ENCODE measurements at places on chromosomes 13 and 19.

- DNase-seq, result no peak
Measured at GRCh38 chr19:18849838-18850400, 18.2 kb downstream of the UPF1 start.

DNA sequence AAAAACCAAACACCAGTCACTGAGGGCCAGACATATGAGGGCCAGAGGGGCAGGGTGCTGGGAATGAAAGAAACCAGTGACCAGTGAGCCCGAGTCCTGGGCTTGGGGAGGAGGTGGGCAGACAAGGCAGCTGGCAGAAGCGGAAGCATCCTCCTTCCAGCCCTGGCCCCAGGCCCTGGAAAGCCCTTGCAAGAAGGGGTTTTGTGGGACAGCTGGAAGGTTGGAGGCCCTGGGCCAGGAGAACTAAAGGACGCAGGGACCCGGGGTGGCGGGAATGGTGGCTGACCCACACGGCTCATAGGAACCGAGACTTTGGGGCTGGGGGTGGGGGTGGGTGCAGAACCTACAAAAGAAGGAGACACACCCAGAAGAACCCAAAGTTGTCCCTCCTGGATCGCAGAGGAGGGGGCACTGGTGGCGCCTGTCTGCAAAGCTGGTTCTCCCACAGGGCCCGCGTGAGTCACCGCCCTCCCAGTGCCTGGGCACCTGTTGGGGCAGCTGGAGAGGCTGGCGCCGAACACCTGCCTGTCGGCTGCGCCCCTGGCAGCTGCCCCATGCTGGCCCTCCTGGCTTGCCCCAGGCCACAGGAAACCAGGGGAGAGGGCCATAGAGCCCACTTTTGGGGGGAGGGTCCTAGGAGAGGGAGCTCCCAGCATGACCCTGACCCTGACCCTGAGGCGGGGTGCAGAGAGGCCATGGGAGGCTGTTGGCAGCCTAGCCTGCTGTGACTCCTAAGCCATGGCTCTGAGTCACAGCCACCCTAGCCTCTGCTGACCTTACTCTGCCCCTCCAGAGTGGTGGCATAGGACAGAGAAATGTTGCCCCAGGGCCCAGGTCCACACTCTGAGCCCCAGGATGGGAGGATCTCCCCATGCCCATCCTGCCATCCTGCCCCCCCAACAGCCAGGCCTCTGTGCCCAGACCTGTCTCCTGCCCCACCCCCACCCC lies 802 bp downstream of the DMPK start:
- no peak for DNase-seq

DNA sequence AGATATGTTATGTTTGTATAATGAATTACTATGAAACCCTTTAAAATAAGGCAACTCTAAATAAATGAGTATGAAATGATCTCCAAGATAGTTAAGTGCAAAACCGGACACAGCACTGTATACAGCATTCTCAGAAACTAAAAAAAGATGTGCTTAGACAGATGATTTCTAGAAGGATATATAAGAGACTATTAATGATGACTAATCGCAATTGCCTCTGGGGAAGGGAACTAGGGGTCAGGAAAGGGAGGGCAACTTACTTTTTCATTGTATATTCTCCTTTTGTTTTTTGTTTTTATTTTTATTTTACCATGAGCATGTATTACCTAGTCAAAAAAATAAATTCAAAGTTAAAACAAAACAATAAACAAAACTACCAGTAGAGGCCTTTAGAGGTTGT lies 12.8 kb downstream of the PEG3 start:
- no peak for DNase-seq

DNA sequence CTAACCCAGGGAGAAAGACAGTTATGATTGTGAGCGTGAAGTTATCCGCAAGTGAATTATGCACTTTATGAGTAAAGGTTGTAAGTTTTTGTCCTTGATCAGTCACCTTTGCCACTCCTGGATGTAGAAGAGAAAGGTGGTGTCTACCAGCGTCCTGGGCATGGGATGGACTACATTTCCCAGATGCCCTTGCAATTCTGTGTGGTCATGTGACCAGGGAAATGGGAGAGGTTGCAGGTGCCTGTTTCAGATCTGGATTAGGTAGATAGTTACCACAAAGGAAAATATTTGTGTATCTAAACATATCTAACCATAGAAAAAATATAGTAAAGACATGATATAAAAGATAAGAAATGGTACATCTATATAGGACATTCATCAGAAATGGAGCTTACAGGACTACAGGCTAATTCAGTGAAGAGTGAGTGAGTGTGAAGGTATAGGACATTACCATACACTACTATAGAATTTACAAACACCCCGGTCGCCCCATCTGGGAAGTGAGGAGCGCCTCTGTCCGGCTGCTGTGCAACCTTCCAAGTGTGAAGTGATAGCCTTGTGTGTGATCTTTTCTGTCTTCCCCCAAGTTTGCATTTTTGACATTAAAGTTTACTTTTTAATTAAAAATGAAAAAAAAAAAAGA lies 51.6 kb upstream of the CACNA1A start:
- no peak for DNase-seq

- DNase-seq, result no peak
Measured at GRCh38 chr13:24348797-24349515, 39.6 kb downstream of the C1QTNF9 start.

DNA sequence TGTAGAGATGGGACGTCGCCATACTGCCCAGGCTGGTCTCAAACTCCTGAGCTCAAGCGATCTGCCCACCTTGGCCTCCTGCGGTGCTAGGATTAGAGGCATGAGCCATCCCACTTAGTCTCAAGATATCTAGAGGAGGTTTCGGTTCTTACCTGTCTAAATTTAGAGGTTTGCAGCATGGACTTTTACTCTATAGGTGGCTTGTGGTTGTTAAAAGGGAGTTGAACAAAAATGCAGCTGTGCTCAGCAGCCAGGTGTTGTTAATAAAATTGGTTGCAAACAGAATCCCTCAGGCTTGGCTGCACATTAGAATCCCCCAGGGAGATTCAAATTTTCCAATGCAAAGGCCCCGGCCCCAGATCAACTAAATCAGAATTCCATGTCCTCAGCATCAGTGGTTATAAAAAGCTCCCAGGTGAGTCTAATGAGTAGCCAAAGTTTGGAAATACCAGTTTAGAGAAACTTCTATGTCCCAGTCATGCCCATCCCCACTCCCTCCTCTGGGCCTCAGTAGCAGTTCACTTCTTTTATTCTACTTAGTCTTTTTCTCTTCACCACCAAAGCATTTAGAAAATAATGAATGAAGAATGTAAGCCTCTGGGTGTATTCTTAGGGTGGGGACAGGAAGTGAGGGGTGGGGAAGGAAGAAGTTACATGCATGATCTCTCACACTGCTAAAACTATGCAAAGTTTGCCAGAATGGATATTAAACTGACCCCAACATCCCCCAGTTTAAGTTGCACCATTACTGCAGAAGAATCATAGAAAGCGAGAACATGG lies 471.0 kb downstream of the COG6 start:
- DNase-seq, result no peak

- DNase-seq, result no peak
Measured at GRCh38 chr19:14686411-14686810, 3.4 kb upstream of the ZNF333 start.

GRCh38 chr13:95535243-95535642 lies 17.3 kb upstream of the CLDN10 start:
- no peak for DNase-seq

DNA sequence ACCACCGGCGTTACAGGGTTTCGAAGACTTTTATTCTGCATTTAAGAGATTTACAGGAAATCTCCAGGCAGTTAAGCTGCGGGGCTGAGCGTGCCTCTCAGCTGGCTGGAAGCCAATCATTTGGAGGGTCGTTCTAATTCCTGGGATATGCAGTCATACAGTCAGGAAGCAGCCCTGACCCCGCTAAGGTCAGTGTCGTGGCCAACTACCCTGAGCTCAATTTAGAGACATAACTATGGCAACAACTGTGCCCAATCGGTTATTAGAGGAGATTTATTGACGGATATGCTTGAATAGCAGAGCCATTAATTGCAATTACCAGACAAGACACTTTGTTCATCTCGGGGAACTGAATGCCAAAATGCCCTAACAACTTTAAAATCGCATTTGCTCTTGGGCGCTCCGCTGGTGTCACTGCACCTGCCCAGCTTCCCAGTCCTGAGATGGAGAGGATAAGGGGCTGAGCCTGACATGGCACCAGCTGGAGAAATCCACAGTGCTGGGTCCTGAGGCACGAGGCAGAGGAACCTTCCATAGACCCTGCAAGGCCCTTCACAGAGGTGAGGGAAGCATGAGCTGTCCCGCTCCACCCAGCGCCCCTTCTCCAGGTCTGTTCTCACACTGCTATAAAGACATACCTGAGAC lies 15.1 kb upstream of the ZNF507 start:
- DNase-seq, result no peak

DNA sequence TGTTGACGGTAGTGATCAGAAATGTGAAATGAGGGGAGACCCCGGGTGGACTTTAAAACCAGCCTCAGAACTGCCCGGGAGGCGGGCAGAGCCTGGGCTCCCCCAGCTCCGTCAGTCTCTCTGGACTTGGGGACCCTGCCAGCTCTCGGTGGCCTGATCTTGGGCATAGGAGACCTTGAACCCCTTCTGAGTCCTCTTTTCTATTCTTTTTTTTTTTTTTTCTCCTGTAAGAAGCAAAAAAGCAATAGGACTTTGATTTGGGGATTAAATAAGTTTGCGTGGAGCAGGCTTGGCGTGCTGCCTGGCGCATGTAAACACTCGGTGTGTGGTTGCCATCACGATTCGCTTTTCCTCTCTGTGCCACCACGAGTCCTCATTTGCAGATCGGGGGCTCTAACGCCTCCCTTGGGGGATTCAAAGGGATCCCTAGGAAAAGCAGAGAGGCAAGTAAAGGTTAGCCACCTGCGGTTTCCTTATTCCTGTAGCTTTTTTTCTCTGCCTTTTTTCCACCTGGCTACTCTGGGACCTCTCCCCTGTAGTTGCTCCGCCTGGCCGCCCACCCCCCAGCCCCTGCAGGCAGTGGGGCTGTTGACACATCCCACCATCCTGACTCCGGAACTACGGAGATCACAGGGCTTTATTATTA lies 1.3 kb downstream of the SAFB start:
- peak; percentile 32 for DNase-seq

GRCh38 chr13:74569251-74569650 lies 435.0 kb upstream of the KLF12 start:
- DNase-seq, result no peak

GRCh38 chr13:113365583-113365970 lies 1.6 kb upstream of the GRTP1 start:
- no peak for DNase-seq

GRCh38 chr19:10316229-10317044 lies 622 bp upstream of the FDX2 start:
- DNase-seq, result no peak

GRCh38 chr19:17112700-17113099 lies 37.1 kb downstream of the MYO9B start:
- no peak for DNase-seq

DNA sequence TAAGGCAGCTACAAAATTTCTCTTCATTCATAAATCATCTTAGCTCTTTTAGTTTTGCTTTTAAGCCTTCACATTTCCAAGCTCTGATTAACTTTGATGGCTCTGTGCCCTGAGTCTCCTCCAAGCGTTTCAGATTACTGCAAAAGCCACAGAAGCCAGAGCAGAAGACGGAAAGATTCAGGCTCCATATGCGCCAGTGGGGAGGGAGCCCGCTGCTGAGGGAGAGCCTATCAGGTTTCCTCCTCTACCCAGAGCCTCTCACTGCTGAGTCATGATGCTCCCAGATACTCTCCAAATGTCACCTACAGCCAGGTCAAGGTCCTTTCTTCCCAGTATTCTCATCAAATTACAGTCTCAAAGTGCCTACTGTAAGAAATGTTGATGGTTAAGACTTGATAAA lies 193.6 kb downstream of the RAP2A start:
- DNase-seq, result no peak

DNA sequence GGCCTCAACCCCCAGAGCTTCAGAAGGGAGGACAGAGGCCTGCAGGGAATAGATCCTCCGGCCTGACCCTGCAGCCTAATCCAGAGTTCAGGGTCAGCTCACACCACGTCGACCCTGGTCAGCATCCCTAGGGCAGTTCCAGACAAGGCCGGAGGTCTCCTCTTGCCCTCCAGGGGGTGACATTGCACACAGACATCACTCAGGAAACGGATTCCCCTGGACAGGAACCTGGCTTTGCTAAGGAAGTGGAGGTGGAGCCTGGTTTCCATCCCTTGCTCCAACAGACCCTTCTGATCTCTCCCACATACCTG lies 969 bp upstream of the CEACAM5 start:
- DNase-seq, result no peak
